Vagina (tissue), 2 donors: ENCODE measurements at places on chromosomes 1 and 21.

DNA sequence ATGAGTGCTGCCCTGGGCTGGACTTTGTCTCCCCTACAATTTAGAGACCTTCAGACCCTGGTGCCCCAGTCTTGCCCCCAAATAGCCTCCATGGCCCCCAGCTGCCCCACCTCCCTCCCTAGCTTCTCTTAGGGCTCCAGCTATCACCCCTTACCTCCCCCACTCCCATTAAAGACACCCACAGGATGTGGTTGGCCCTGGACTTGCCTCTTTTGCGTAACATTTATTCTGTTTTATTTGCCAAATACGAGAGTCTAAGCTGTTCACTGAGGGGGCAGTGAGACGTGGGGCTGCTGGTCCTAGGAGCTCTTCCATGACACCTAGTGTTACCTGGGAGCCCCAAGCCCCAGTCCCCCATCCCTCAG, 4.5 kb downstream of the ZC3H12A start:
- no peak for DNase-seq

DNA sequence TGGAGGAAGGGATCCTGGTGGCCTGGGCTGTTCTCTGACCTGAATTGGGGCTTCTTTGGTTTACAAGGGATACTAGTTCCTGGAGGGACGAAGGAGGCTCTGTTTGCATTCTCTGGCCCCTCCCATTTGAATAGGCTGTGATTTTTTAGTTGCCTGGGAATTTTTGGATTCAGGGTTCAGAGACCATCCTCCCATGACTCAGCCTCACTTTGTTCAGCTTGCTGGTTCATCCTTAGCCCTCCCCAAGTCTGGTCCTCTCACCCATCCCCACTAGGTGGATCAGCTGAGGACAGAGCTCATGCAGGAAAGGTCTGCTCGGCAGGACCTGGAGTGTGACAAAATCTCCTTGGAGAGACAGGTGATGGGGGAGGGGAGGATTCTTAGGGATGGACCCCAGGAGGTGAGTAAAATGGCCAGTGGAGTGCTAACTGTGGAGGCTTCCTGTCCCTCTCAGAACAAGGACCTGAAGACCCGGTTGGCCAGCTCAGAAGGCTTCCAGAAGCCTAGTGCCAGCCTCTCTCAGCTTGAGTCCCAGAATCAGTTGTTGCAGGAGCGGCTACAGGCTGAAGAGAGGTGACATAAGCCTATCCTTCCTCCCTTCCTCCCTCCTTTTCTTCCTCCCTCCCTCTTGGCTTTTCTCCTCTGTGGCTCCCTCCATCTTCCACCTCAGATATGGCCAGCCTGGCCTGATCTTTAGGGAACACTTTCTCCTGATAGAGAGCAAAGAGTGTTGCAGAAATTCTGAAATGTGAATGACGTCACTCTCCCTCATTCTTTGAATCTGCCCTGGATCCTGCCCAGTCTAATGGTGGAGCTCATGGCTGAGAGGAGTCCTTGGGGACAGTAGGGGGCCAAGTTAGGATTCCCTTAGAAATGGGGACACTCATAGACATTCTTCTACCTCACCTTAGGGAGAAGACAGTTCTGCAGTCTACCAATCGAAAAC, 4.5 kb upstream of the TUFT1 start:
- no peak for DNase-seq

- DNase-seq: no peak
These were observed 59.4 kb downstream of the SLC30A7 start for GRCh38 chr1:100955322-100955721.

DNA sequence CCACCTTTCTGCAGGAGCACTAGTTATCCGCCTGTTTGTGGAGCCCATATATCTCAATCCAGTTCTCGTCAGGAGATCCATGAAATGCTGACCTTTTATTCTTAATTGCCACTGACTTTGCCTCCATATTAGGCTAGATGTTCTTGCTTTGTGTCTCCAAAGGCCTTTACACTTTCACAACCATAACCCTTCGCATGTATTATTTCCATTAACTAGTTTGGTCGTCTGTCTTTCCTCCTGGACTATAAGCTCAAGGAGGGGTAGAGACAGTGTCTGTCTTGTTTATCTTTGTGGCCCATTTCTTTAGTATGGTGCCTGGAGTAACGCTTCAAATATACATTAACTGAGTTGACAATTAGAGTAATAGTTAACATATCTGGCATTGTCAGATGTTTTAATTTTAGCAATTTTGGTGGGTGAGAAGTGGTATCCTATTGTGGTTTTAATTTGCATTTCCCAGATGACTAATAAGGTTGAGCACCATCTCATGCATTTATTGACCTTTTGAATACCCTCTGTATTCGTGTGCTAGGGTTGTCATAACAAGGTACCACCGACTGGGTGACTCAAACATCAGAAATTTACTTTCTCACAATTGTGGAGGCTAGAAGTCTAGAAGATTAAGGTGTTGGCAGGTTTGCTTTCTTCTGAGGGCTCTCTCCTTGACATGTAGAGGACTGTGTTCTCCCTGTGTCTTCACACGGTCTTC, 21.7 kb upstream of the IL12RB2 start:
- no peak for DNase-seq

GRCh38 chr1:89980605-89981004, 14.3 kb upstream of the ZNF326 start:
- DNase-seq: no peak

DNA sequence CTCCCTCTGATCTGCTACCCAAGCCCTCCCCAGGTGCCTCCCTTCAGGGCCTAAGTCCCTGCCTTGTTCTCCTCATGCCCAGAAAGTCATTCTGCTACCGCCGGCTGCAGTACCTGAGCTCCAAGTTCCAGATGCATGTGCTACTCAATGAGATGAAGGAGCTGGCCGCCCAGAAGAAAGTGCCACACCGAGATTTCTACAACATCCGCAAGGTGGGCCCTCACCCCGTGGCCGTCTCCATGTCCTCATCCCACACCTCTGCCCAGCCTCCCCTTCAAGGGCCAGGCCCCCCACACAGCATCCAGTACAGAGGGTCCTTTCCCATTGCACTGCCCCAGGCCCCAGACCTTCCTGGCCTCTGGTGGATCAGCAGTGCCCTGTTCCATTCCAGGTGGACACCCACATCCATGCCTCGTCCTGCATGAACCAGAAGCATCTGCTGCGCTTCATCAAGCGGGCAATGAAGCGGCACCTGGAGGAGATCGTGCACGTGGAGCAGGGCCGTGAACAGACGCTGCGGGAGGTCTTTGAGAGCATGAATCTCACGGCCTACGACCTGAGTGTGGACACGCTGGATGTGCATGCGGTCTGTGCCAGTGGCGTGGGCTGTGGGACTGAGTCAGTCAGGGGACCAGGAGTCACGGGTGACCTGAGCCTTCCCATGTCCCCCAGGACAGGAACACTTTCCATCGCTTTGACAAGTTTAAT, 8.2 kb downstream of the AMPD2 start:
- DNase-seq: no peak

- no peak for DNase-seq
These were observed 2.5 kb upstream of the PTGER3 start for GRCh38 chr1:71049951-71050598.

- DNase-seq: no peak
These were observed 52.4 kb downstream of the IER5 start for GRCh38 chr1:181140891-181141290.

- peak; percentile 80 for DNase-seq
These were observed 10.5 kb downstream of the FAAH start for GRCh38 chr1:46404482-46405196.

GRCh38 chr1:147516157-147516917, 25.0 kb upstream of the BCL9 start:
- DNase-seq: no peak

DNA sequence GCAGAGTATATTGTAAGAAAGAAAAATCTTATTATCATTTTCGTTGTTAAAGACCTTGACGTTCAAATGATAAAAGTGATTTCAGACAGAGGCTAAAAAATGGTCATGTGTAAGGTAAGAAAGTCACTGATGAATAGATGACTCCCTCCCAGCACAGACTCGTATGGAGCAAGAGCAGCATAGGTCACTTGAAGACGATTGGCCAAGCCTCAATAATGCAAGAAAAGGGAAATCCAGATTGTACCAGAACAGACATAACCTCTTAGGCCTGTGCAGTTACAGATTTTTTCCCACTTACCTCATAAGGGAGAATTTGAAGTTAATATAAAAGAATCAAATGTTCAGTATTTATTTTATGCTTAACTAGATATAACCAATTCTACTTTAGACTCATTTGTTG, 16.3 kb upstream of the OLFML2B start:
- no peak for DNase-seq

GRCh38 chr1:90341516-90341915, 346.6 kb downstream of the ZNF326 start:
- DNase-seq: no peak

DNA sequence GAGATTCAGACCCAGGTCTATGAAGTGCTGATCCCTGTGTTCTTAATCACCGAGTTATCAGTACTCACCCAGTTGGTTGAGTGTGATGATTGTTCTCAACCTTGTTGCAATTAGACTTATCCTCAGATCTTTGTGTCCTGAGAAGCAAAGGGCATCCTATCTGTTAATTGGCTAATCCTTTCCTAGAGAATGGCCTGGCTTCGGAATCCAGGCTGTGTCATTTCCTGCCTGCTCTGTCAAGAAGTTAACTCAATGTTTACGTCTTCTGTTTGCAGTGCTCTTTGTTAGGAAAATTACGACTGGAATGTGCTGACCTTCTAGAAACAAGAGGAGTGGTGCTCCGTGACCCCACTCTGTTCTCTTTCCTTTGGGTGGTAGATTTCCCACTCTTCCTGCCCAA, 14.7 kb downstream of the GAS5 start:
- no peak for DNase-seq

- DNase-seq: no peak
These were observed 1.2 kb downstream of the GAS5 start for GRCh38 chr1:173866413-173867115.

DNA sequence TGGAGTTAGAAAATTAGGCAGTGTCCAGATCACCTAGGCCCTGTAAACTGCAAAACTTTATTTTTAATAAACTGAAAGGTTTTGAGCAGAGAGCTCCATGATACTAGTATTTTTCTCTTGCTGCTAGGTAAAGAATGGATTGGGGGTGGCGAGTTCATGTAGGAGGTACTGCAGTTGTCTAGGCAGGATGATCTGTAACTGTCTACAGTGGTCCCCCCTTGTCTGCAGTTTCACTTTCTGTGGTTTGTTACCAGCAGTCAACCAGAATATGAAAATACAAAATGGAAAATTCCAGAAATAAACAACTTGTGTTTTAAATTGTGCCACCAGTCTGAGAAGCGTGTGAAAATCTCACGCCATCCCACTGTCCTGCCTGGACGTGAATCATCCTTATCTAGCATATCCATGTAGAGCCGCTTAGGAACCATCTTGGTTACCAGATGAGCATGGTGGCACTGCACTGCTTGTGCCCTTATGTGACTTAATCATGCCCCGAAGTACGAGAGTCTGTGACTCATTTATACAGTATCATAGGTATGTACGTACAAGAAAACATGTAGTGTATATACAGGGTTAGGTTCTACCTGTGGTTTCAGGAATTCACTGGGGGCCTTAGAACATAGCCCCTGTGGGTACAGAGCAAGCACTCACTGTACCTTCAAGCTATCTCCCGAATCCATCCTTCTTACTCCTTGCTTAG, 94.2 kb downstream of the AHCTF1 start:
- DNase-seq: no peak

DNA sequence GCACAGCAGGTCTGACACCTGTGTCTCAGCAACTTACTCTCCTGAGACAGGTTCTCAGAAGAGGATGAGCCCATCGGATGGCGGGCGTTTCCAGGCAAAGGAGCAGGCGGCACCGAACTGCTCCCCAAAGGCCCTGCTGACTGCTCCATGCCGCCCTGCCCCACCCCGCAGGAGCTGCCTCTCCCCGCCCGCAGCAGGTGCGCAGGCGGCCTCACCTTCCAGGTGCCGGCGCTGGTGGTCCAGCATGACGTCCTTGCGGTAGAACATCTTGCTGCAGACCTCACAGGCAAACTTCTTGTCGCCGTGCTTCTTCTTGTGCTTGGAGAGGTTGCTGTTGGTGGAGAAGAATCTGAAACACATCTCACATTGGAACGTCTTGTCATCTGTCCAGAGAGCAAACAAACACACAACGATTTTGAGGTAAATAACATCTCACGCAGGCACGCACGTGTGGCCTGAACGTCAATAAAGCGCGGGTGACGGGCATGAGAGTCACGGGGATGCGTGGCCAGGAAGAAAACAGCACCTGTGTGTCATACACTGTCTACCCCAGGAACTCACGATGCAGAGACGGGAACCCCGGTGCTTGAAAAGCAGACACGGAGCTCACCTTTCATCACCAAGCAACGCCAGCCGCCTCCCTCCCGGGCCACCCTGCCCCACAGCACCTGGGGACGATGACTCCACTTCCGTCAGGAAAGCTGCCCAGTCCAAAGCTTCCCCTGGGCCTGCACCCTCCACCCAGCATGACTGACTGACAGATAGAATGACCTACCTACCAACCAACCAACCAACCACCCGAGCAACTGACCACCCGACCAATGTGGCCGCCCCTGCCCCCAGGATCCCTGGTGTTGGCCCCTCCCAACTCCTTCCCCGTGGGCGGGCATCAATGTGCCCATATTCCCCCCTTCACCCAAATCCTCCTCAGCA, 50.9 kb downstream of the PRDM15 start:
- DNase-seq: no peak

GRCh38 chr21:45827881-45828579, 153.5 kb upstream of the COL6A1 start:
- DNase-seq: peak; percentile 75

- no peak for DNase-seq
These were observed 13.4 kb downstream of the PROK1 start for GRCh38 chr1:110464340-110464739.

DNA sequence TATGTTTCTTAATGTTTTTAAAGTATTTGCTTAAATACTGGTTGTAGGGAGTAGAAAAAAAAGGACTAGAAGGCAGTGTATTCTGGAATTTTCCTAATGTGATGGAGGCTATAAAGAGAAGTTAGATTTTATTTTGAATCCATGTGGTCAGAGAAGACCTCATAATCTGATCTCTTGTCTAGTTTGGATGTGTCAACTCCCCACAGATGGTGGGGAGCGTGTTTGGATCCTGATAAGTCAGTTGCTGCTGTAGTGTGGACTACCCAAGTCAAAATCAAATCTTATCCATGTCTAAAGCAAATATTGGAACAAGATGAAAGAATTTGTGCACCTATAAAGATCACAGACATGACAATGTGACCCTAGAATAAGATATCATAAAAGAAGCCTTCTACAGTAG, 918.0 kb downstream of the LTN1 start:
- no peak for DNase-seq

GRCh38 chr1:116451702-116452101, 78.7 kb downstream of the ATP1A1 start:
- no peak for DNase-seq

GRCh38 chr21:32719085-32719484, 8.7 kb downstream of the SYNJ1 start:
- no peak for DNase-seq
